ENCODE measurements at places on chromosomes 3 and 15. TPM values are rescaled to one million over a fixed set of nuclear protein-coding genes. Genes with fewer than 3 reads are reported as not detected.

DNA sequence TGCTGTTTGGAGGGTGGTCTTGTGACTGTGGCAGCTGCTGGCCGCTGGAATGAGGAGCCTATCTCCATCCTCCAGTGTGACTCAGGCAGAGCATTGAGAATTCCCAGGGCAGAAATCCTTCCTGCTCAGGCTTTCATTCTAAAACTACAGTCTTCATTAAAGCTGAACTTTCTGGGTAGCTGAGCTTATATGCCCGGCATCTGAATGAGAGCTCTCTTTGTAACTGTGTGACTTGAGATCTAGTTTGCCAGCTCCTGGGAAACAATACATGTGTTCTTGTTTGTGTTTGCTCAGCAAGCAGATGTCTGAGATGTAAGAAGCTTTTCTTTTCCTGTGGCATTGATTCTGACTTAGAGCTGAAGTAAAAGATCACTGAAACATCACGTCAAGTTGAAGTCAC is 22.4 kb downstream of the RLBP1 start:
- no peak for DNase-seq
- H3K36me3 ChIP-seq = peaks cover 59% of the 10 kb centered on the region
- no peak overlapping the region for H3K27ac ChIP-seq
- H3K27me3 ChIP-seq = no peaks in the 10 kb centered on the region
- no peak overlapping the region for H3K4me3 ChIP-seq
- H3K4me1 ChIP-seq = peaks cover 52% of the 10 kb centered on the region

DNA sequence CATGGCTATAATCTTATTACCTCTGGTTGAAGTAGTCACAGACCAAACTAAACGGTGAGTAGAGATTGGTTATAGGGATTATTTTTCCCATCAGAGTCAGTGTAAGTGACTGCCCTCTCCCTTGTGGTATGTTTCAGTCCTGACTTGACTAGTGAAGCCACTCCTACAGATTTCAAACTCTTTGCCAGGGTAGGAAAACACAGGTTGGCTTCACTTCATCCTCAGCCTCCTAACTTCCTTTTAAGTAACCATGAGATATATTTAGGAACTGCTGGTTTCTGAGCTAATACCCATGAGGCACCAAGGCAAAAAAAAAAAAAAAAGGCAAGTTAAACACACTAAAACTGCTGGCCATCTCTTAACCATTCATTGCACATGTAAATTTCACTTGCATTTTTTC is 349.2 kb upstream of the MCTP2 start:
- no peaks in the 10 kb centered on the region for H3K27me3 ChIP-seq
- H3K36me3 ChIP-seq = no peaks in the 10 kb centered on the region
- no peak for DNase-seq
- H3K4me1 ChIP-seq = no peaks in the 10 kb centered on the region
- H3K27ac ChIP-seq = no peak overlapping the region

The CDHR4 gene
- total RNA-seq = 0.16 TPM

- no peaks in the 10 kb centered on the region for H3K36me3 ChIP-seq
- H3K4me1 ChIP-seq = peaks cover 29% of the 10 kb centered on the region
- peaks cover 38% of the 10 kb centered on the region for H3K27me3 ChIP-seq
- DNase-seq = no peak
- no peak overlapping the region for H3K4me3 ChIP-seq
Observed at GRCh38 chr15:60804986-60805949, 326.3 kb upstream of the ICE2 start.

DNA sequence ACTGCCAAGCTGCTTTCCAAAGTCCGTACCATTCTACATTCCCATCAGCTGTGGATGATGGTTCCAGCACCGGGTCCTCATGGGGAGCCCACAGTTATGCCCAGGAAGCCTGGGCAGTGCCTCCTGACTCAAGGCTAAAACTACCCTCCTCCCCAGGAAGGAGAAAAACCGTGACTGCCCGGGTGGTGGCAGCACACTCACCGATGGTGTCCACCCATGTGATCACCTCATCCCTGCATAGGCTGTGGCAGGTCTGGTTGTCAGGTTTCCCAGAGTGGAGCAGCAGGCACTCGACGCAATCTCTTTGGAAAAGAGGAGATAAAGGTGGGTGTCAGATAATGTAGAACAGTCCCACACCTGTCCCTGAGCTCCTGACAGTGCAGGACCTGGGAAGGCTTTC is 38.6 kb downstream of the UMPS start:
- no peak overlapping the region for H3K27ac ChIP-seq
- peaks cover 21% of the 10 kb centered on the region for H3K27me3 ChIP-seq
- H3K36me3 ChIP-seq = no peaks in the 10 kb centered on the region
- DNase-seq = no peak
- H3K4me3 ChIP-seq = no peak overlapping the region

- H3K27ac ChIP-seq = no peak overlapping the region
- DNase-seq = no peak
- H3K4me3 ChIP-seq = no peak overlapping the region
Observed at GRCh38 chr3:37819591-37819990, 42.1 kb upstream of the CTDSPL start.

DNA sequence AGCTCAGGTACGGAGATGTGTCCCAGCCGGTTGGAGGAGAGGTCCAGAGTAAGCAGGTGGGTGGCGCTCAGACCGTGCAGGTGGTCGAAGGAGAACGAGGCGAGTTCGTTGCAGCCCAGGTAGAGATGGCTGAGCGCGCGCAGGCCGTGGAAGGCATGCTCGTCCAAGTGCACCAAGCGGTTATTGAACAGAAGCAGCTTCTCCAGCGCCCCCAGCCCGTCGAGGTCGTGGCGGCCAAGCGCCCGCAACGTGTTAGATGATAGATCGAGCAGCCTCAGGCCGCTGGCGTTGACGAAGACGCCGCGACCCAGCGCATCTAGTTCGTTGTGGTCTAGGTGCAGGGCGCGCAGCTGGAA is 648 bp downstream of the AMIGO3 start:
- H3K4me1 ChIP-seq = peaks cover 19% of the 10 kb centered on the region
- peaks cover 29% of the 10 kb centered on the region for H3K36me3 ChIP-seq
- DNase-seq = no peak
- no peaks in the 10 kb centered on the region for H3K27me3 ChIP-seq
- no peak overlapping the region for H3K27ac ChIP-seq

DNA sequence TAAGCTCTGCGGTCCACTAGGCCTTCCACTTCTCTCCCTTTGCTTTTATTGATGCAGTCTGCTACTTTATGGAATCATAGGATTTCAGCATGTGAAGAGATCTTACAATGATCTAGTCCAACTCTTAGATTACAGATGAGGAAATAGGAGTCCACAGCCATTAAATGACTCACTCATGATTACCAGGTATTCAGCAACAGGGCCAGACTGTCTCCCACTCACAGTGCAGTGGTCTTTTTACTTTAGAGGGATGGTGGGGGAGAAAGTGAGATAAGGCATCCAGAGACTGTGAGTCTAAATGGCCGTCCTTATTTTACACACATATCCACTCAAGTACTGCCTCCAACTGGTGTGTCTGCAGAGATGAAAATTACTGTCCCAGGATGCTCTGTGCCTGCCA is 88.5 kb upstream of the SKOR1 start:
- DNase-seq = no peak
- peaks cover 15% of the 10 kb centered on the region for H3K4me1 ChIP-seq
- no peak overlapping the region for H3K27ac ChIP-seq
- H3K27me3 ChIP-seq = no peaks in the 10 kb centered on the region

The WDR49 gene
- not detected for total RNA-seq

DNA sequence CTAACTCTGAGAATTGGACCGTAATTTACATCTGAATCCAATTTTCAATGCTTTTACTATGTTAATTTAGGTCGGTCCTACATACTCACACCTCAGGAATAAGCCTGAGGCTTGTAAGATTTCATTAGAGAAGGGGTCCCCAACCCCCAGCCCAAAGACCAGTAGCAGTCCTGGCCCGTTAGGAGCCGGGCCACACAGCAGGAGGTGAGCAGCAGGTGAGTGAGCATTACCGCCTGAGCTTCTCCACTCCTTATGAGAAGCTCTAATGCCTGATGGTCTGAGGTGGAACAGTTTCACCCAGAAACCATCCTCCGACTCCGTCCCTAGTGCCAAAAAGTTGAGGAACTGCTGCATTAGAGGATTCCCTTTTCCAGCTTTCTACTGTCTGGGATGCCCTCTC is 757.3 kb downstream of the SI start:
- no peaks in the 10 kb centered on the region for H3K4me1 ChIP-seq
- DNase-seq = no peak
- H3K36me3 ChIP-seq = no peaks in the 10 kb centered on the region
- no peaks in the 10 kb centered on the region for H3K27me3 ChIP-seq

DNA sequence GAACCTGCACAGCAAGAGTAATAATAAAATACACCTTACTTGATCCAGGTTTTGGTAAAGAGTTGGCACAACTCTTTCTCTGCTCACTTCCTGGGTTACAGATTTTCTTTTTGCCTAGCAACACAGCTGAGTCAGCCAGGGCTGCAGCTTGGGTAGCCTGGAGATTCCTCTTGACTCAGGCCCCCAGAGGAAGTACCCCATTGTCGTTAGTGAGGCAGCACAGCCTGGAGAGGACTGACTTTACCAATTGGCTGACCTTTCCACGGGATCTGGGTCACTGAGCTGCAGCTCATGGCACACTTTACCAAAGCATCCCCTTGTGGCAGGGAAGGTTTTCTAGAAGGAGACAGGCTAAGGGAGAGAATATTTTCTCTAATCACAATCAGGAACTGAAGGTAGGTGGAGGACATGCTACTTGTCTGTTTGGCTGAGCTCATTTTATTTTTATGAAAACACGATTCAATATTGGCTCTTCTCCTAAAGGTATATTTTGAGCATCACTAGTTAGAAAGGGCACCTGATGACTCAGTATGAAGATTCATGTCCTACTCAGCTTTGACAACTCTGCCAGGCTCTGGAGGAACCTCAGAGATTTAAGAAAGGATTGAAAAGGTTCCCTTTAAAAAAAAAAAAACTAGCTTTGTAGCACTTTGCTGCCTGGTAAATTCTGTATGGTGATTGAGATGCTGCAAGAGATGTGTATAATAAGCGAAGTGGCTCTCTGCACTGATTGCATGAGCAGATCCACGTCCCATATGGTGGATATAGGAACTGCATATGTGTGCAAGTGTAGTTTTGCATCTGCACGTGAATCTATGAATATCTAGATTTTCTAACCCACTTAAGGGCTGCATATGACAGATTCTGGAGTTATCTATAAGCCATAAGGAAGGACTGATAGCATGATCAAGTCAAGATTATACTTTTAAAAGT is 124.8 kb downstream of the CHDH start:
- H3K36me3 ChIP-seq = peaks cover 7% of the 10 kb centered on the region
- no peak for DNase-seq
- H3K4me3 ChIP-seq = no peak overlapping the region
- peak overlapping the region; percentile 49 for H3K27ac ChIP-seq
- H3K27me3 ChIP-seq = peaks cover 7% of the 10 kb centered on the region

The CRYBG3 gene
- total RNA-seq = 7.2 TPM

GRCh38 chr15:77004189-77004588 is 9.3 kb downstream of the PSTPIP1 start:
- peaks cover 73% of the 10 kb centered on the region for H3K36me3 ChIP-seq
- peak overlapping the region; percentile 92 for H3K27ac ChIP-seq
- H3K27me3 ChIP-seq = no peaks in the 10 kb centered on the region
- H3K4me1 ChIP-seq = peaks cover 59% of the 10 kb centered on the region

The CAPN3 gene
- total RNA-seq = 1.2 TPM

DNA sequence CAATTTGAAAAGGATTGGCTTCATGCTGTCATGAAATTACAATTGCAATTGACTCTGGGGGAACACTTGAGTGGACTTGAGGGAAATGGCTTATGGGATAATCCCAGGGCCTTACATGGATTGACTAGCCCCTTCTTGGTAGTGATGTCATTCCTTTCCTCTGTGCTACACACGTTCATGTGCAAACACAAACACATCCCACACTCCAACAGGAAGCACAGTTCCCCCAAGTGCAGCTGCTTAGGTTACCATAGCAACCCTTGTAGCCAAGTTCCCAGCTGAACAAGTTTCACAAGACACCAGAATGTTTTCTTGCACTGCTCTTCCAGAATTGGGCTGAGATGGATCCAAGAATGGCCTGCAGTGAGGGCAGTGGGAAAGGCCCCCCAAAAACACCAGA is 217.0 kb downstream of the ZNF621 start:
- no peak for DNase-seq
- no peak overlapping the region for H3K27ac ChIP-seq
- no peak overlapping the region for H3K4me3 ChIP-seq
- H3K36me3 ChIP-seq = no peaks in the 10 kb centered on the region

DNA sequence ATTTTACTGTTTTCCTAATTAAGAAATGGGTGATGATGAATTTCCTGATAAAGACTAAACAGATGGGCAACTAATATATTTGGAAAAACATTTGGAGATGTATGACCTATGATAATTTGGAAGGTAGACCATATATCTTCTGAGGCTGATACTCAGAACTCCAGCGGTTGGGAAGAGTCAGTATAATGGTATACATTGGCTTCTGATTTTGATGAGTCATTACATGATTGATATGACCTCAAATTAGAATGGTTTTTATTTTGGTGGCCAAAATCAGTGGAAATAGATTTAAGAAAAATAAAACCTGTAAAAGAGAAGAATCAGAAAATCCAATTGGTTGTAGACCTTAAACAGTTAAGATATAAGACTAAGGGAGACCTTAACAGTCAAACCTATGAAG is 496.4 kb upstream of the ALCAM start:
- no peak for DNase-seq
- no peaks in the 10 kb centered on the region for H3K4me1 ChIP-seq
- H3K4me3 ChIP-seq = no peak overlapping the region

GRCh38 chr15:97747342-97747741 is 213.2 kb upstream of the ARRDC4 start:
- H3K4me3 ChIP-seq = no peak overlapping the region
- H3K27ac ChIP-seq = no peak overlapping the region
- no peak for DNase-seq
- H3K27me3 ChIP-seq = no peaks in the 10 kb centered on the region
- no peaks in the 10 kb centered on the region for H3K4me1 ChIP-seq

DNA sequence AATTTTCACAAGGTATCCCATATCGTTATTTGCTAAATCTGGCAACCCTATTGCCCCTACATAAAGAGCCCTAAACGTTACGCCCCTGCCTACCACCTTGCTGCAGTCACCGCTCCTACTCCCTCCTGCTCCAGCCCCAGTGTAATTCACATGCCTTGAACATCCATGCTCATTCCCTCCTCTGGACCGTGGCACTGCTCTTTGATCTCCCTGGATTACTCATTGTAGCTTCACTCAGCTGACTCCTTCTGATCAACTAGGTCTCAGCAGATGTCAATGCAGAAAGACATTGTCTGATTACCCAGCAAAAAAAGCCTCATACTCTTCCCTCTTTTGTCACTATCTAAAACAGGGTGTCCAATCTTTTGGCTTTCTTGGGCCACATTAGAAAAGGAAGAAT is 40.7 kb upstream of the KBTBD8 start:
- no peak overlapping the region for H3K4me3 ChIP-seq
- no peaks in the 10 kb centered on the region for H3K4me1 ChIP-seq
- H3K27ac ChIP-seq = no peak overlapping the region

GRCh38 chr15:84747416-84748273 is 747 bp upstream of the ZNF592 start:
- H3K27me3 ChIP-seq = no peaks in the 10 kb centered on the region
- peak overlapping the region; percentile 97 for H3K27ac ChIP-seq
- peaks cover 29% of the 10 kb centered on the region for H3K36me3 ChIP-seq
- H3K4me1 ChIP-seq = peaks cover 44% of the 10 kb centered on the region

The MELTF gene
- 7.2 TPM for total RNA-seq
